ENCODE measurements at places on chromosomes 4 and X.

- no peak for DNase-seq
Measured at GRCh38 chrX:7889135-7889534, 38.1 kb downstream of the PNPLA4 start.

DNA sequence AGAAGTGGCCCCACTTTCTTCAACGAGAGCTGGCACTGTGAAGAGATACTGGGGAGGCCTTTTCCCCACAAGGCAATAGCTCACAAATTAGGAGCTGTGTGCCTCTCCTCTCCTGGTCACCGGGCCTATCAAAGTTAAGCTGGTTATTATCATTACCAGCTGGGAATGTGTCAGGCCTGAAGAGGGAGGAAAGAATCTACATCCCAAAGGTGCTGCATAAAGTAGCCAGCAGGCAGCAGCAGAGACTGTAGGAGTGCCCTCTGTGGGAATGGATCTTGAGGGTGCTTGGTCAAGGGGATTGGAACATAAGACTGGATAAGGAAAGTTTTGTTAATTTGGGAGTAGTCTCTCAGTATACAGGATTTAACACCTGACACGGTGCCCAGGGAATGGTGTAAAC, 9.1 kb upstream of the TMPRSS11D start:
- no peak for DNase-seq

DNA sequence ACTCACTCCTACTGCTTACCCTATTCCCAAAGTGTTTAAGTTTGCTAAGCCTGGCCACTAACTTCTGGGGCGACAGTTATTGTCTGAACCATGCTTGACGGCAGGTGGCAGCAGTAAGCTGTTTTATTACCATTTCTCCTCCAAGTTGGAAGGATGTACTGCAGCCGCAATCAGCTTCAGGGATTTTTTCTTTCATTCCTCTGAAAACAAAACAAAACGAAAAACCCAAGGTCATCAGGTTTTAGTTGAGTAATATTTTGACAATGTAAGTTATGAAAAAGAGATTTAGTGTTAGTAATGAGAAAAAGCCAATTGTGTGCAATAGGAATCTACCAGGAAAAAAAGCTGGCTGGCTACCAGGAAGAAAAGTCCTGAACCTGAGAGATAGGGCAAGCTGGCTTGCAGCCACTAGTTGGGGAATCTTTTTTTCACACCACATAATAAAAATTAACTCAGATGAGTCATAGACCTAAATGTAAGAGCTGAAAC, 13.2 kb upstream of the RAB9B start:
- DNase-seq = peak; percentile 46

DNA sequence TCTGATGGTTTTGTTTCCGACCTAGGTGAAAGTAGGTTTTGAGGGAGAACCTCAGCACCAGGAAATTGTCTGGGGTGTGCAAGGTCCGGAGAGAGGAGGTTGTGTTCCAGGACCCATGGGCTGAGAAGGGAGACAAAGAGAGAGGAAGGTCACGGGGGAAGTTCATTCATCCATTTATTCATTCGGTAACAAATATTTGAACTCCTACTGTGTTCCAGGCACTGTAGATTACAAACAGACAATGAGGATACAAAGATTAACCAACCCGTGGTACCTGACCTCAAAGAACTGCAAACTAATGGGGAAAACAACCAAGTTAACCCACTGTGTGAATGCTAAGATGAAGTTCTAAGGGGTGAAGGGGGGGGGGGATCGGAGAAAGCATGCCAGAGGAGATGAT, 1.8 kb upstream of the GPC3 start:
- no peak for DNase-seq

DNA sequence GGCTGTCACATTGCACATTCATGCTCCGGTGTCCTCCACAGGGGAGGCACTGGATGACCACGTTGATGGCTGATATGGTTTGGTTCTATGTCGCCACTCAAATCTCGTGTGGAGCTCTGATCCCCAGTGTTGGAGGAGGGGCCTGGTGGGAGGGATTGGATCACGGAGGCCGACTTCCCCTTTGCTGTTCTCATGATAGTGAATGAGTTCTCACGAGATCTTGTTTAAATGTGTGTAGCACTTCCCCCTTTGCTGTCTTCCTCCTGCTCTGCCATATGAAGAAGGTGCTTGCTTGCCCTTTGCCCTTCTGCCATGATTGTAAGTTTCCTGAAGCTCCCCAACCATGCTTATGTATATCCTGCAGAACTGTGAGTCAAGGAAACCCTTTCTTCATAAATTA, 22.3 kb upstream of the NAT8L start:
- no peak for DNase-seq

DNA sequence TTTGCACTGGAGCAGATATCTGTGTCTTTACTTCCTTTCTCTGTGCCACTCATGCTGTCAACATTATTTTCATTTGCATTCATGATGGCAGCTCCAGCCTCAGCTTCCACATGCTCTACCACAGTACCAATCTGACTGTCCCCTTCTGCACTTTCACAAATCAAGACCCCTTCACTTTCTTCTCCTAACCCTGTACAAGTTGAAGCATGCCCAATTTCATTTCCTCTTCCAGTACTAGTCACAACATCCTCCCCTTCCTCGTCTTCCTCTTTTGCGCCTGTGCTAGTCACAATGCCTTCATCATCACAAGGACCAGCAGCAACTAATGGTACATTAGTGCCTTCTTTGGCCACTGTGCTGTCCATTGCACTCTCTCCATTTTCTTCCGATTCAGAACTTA, 26.5 kb downstream of the BOD1L1 start:
- no peak for DNase-seq

- DNase-seq = no peak
Measured at GRCh38 chr4:53767482-53767881, 176.2 kb upstream of the LNX1 start.

- DNase-seq = no peak
Measured at GRCh38 chr4:26751838-26752237, 108.8 kb upstream of the STIM2 start.

DNA sequence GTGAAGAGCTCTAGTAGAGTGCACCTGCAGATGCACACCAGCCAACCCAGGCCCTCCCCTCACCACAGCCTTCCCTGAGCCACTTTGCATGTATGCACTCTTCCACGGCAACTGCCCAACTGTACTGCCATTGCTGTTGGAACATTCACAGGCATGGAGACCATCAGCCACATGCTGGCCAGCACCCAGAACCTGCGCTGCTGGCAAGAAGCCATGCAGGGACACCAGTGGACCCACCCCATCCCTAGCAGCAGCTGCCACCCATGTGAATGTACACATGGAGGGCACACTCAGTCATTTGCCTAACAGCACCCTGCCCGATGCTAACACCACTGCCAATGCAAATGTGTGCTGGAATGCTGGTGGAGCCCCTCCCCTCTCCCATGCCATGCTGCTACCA, 35.6 kb downstream of the FAM47B start:
- DNase-seq = no peak

DNA sequence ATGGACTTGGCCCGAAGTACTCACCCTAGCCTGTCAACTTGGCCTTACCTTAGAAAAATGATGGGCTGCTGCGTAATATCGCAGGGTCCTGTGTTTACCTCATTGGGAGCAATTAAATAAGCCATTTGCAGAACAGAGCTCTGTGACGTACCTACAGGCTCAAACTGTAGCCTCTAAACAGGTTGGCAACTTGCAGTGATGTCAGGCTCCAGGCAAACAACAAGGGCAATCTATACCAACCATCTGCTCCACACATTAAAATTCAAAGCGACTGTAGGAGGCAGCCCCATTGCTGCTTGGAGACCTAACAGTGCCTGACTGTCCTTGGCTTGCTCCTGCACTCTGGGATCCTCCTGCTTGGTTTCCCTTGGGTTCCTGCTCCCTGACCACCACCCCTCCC, 17.2 kb downstream of the VGLL1 start:
- DNase-seq = no peak

- no peak for DNase-seq
Measured at GRCh38 chr4:14920237-14920636, 82.0 kb upstream of the CPEB2 start.

GRCh38 chr4:89725268-89725667, 111.7 kb downstream of the SNCA start:
- no peak for DNase-seq

DNA sequence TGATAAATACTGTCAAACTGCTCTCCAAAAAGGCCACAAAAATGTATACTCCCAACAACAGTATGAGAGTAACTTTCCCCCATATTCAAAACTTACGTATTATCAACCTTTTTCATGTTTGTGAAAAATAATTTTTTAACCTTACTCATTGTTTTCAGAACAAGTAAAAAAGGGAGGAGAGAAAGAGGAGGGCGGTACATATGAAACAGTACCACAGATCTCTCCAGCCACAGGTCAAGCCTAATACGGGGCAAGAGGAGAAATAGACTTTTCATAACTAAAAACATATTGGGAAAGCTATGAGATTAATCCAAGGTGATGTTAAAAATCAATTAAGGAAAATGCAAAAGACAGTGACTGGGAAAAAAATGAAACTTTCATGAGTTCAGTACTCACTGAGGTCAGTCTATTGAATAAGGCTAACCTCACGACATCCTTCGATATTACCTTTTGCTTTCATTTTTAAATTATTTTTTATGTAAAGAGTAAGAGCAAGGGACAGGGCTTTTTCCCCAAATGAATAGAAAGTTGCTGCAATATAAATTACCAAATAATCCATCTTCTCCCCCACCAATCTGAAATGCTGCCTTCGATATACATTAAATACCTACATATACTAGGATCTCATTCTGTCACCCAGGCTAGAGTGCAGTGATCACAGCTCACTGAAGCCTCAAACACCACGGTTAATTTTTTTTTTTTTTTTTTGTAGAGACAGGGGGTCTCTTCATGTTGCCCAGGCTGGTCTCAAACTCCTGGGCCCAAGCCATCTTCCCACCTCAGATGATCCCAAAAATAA, 25.3 kb downstream of the FBXW7 start:
- no peak for DNase-seq

DNA sequence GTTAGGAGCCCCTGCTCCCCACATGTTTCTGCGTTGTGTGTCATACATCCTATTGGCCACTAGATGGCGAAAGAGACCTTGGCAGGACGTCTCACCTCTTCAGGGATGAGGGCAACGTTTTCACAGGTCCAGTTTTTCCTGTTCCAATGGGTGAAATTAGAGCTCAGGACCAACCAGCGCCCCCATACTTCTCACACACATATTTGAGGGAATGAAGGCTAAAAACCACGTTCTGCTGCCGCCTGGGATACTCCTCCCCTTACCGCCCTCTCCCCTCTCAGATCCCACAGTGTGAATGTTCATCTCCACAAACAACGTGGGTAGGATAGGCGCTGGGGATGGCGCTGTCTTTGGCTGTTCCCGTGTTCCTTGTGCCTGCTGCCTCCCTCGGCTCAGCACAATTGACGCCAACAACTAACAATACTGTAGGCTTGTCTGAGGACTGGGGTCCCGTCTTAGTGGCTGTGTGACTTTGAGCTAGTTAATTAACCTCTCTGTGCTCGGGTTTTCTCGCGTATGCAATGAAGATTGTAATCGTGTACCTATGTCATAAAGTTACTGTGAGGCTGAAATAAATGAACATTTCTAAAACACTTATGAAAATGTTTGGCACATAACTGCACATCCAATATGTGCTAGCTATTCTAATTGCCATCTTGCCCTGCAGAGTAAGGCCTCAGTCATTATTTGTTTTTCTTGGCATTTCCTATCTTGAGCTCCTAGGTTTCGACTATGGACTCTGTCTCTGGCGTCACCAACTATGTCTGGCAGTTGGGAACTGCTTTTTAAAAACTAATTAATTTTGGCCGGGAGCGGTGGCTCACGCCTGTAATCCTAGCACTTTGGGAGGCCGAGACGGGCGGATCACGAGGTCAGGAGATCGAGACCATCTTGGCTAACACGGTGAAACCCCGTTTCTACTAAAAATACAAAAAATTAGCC, 181.3 kb upstream of the STK26 start:
- peak; percentile 15 for DNase-seq

DNA sequence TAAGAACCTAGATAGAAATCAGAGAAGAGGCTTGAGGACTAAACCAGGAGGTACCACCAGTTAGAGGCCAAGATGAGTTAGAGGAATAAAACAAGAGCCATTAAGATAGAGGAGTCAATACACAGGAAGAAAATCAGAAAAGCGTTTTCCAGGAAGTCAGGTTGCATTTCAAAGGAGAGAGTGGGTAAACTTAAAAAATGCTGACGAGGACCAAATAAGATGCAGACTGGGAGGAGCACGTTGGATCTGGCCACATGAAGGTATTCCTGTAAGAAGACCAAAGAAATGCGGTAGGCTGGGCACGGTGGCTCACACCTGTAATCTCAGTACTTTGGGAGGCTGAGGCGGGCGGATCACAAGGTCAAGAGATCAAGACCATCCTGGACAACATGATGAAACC, 533.1 kb upstream of the TENM3 start:
- no peak for DNase-seq

DNA sequence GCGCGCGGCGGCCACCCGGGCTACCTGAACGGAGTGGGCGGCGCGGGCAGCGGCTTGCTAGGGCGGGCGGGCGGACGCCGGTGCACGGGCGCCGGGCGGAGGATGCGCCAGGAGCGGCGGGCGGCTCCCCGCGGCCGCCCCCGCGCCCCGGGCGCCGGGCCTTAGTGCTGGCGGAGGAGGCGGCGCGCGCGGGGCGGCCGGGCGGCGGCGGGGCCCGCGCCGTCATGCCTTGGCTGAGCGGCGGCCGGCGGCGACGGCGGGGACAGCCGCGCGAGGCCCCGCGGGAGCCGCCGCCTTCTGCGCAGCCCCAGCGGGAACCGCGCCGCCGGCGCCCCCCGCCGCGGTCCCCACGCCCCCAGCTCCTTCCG, 48.2 kb downstream of the CLDN34 start:
- no peak for DNase-seq

DNA sequence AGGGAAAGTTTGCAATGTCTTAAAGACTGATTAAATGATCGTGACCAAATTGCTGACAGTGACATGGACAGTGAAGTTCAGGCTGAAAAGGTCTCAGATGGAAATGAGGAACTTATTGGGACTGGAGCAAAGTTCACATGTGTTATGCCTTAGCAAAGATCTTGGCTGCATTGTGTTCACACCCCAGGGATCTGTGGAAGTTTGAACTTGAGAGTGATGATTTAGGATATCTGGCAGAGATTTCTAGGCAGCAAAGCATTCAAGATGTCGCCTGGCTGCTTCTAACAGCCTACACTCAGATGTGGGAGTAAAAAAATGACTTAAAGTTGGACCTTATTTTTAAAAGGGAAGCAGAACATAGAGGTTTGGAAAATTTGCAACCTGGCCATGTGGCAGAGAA, 21.4 kb downstream of the SCARB2 start:
- DNase-seq = no peak

DNA sequence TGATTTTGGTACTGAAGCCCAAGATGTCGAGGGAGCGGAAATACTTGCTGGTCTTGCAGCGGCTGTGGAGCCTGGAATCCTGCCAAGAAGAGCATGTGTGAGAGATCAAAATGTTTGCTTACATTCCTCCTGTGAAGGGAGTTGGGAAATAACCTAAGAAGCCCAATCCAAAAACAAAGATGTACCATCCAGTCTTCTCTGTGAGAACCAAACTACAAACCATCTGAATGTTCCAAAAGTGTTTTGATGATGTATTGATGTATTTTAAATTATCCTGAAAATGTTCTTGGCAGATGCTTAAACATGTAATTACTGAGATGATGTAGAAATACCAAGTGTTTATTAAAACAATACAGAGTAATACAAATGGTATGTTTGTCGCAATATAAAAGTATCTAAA, 10.1 kb upstream of the ADH1A start:
- DNase-seq = no peak

GRCh38 chr4:110270492-110271197, 72.2 kb upstream of the ELOVL6 start:
- DNase-seq = no peak

- peak; percentile 64 for DNase-seq
Measured at GRCh38 chr4:43132010-43132582, 239.6 kb downstream of the GRXCR1 start.

All from stimulated activated naive CD8-positive, alpha-beta T cell treated with anti-CD3 and anti-CD28 coated beads, Interleukin-15, Interleukin-2, amounts not matched to agents 100 U/mL and 50 U/mL, for 24 hours (primary cell).